ENCODE measurements at places on chromosomes 4 and X. TPM values are rescaled to one million over a fixed set of nuclear protein-coding genes. Genes with fewer than 3 reads are reported as not detected.

Gene GAGE2A
- not detected for total RNA-seq

Gene AFP
- not detected for total RNA-seq

Gene ART3
- not detected for total RNA-seq

Gene PABPC1L2A
- not detected for total RNA-seq

Gene FAM47A
- total RNA-seq = not detected

Gene MYOZ2
- total RNA-seq = not detected

Data from foreskin keratinocyte (primary cell).